ENCODE measurements at places on chromosomes 4 and X. TPM values are rescaled to one million over a fixed set of nuclear protein-coding genes. Genes with fewer than 3 reads are reported as not detected.

The MTMR8 gene
- total RNA-seq, result 1.1 TPM

The GPRASP1 gene
- 5.5 TPM for total RNA-seq

The FABP2 gene
- total RNA-seq, result not detected

The GLUD2 gene
- 6.5 TPM for total RNA-seq

The OTC gene
- total RNA-seq, result not detected

The SUPT20HL1 gene
- total RNA-seq, result not detected
